ENCODE measurements at places on chromosomes 12 and 14.
A peak's percentile ranks its signal among the peaks of the same experiment; 100 is the strongest.

GRCh38 chr12:14572401-14572800 is 4.7 kb upstream of the PLBD1 start:
- DNase-seq = no peak

DNA sequence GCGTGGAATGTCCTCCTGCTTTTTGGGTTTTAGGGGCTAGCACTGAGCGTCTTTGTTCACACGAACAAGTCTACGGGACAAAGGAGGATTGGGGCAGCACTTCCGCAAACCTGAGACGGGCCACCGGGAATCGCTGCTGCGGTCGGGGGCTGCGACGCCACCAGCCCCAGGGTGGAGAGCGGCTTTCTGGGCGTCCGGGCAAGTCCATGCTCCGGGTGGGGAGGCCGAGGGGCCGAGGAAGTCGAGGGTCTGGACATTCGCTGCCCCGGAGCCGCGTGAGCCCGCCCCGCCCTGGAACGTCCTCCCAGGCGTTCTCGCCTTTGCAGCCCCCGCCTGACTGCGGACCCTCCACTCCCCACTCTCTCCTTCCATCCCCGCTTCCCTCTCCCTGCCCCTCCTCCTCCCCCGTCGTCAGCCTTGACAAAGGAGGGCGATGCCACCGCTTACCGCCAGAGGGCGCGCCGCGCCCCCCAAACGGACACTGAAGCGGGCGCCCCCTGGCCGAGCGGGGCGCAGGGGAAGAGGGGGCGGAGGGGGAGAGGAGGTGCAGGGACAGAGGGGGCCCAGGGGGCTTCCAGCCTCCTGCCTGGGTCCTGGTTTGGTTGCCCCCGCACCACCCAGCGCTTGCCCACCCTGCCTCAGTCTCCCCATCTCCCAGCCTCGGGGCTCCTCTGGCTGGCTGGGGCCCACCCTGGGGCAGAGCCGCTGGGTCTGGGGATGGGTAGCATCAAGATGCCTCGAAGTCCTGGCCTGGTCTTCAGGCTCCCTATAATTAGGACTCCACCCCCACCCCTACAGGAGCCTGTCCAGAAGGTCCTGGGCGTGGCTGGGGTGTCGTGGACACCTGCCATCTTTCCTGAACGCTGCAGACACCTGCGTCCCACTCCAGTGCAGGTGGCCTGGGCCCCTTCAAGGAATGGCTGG is 39.1 kb upstream of the INF2 start:
- DNase-seq = peak; percentile 73

DNA sequence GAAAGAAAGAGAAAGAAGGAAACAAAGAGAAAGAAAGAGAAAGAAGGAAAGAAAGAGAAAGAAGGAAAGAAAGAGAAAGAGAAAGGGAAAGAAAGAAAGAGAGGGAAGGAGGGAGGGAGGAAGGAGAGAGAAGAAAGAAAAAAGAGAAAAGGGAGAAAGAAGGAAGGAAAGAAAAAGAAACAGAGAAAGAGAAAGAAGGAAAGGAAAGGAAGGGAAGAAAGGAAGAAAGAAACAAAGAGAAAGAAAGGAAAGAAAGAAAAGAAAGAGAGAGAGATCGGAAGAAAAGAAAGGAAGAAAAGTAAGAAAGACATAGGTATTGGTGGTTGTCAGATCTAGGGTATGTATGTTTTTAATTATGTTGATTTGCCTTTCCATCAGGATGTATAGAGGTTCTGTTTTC is 342.3 kb downstream of the FOXG1 start:
- DNase-seq = no peak

DNA sequence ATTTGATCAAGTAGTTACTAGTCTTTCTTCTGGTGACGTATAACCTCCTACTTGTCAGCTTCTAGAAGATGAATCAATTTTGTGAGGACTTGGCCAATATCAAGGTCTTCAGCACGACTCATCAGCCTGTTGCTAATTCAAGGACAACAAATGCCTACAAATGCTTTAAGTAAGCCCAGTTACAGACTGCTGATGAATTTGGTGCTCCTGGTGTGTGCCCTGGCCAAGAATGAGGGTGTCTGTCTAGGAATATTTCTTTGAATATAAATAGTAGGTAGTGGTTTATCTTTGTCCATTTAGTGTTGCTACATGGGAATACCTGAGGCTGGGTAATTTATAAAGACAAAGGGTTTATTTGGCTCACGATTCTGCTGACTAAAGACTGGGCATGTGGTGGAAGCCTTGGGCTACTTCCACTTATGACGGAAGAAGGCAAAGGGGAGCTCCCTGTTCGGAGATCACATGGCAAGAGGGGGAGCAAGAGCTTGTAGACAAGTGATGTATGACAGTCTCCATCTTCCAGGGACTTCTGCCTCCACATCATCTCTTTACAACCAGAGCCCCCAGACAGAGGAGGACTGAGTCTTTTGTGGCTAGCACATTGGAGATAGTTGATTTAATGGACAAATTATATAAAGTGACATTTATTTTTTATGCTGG is 180.2 kb downstream of the CRADD start:
- no peak for DNase-seq

GRCh38 chr14:68644101-68644500 is 148.8 kb downstream of the ZFP36L1 start:
- no peak for DNase-seq

Data from left colon (tissue), 2 donors.